ENCODE measurements at places on chromosomes 7 and 10. TPM values are rescaled to one million over a fixed set of nuclear protein-coding genes. Genes with fewer than 3 reads are reported as not detected.

LRMDA gene
- 1.2 TPM for total RNA-seq

OLAH gene
- not detected for total RNA-seq

DIP2C gene
- total RNA-seq: 2.7 TPM

NPFFR1 gene
- total RNA-seq: not detected

TMEM236 gene
- 0.07 TPM for total RNA-seq

FAM13C gene
- not detected for total RNA-seq

OR6B1 gene
- total RNA-seq: not detected

EVX1 gene
- not detected for total RNA-seq

SMNDC1 gene
- total RNA-seq: 36.7 TPM
